Urothelium cell line (cell line): ENCODE measurements at places on chromosomes 5 and 9.
A peak's percentile ranks its signal among the peaks of the same experiment; 100 is the strongest.

- no peak for DNase-seq
Observed at GRCh38 chr5:74679966-74680365, 5.1 kb upstream of the HEXB start.

GRCh38 chr9:106110483-106110882 lies 416.1 kb downstream of the TMEM38B start:
- no peak for DNase-seq

DNA sequence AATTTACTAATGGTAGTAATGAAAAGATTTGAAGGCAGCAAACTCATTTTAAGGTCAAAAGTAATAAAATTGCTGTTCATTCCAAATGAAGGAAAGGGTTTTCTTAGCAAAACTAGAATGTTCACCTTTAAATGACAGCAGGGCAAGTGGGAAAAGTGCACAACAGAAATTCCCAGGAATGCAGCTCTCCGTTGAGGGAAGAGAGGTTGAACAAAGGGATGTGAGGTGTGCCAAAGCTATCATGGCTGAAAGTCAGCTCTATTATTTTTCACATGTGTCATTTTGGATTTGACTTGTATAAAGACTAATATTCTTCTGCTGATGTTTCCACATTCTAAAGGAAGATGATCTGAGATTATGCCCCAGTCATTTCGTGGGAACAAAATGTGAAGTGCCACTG lies 51.6 kb downstream of the TEK start:
- DNase-seq, result no peak

- no peak for DNase-seq
Observed at GRCh38 chr5:146458894-146459293, 11.8 kb downstream of the TCERG1 start.

DNA sequence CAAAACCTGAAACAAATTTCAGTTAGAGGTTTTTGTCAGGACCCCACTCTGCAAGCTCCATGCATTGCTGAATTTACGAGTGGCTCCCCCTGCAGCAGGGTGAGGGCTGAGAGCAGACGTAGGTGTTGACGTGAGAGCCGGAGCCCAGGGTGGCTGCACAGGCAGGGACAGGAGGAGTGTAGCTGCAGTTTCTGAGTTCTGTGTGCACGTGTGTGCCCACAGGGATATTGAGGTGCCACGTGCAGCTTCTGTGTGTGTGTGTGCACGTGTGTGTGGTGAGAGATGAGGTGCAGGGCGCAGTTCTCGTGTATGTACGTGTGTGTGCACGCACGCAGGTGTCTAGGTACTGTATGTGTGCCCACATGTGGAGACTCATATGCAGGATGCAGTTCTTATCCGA lies 14.6 kb downstream of the PLEKHG4B start:
- DNase-seq, result no peak

GRCh38 chr9:21322911-21323461 lies 12.2 kb downstream of the KLHL9 start:
- no peak for DNase-seq

DNA sequence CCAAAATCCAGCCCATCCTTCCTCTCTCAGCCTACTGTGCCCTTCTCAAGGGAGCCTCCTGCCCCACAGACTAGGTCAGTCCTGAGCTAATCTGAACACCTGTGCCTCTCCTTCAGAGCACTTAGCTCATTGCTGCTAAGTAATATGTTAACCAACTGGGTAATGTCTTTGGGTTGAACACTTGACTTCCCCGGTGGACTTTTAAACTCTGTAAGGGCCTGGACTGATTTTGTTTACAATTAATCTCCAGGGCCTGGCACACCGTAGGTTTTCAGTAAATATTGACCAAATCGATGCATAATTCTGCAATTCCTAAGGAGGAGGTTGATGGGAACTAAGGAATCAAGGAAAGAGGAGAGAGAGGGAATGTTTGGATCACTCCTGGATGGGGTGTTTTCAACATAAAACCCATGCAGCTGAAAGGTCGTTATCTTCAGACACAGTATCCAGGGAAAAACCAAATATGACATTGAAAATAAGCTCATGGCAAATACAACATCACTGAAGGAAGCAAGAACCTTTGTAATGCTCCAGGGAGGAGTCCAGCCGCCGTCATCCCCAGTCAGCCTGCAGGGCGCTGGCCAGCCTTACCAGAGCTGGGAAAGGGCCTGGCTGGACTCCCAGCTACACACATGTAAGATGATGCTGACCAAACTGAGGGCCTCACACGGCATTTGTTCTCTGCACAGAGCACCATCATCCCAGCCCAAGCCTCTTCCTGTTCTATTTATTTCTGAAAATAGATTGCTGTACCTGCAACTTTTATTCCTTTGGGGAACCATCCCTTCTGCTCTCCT lies 166.3 kb downstream of the C5orf15 start:
- DNase-seq, result no peak

- no peak for DNase-seq
Observed at GRCh38 chr9:93051680-93052089, 6.8 kb upstream of the SUSD3 start.

DNA sequence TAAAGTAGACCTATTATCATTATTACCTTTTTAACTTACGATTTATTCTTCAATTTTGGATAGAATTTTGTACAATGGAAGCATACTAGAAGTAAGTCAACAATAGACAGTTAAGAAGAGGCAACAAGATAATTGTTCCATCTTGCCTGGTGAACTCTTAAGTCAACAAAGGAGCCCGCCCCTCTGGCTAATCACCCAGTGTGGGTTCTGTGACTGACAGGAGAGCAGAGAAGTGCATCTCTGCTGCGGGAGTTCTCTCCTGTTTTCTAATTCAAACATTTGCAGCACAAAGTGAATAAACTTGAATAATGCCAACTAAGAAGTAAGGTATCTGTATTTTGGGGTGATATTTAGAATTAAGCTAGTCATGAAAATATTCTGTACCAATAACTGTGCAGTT lies 6.7 kb upstream of the ISL1 start:
- no peak for DNase-seq

DNA sequence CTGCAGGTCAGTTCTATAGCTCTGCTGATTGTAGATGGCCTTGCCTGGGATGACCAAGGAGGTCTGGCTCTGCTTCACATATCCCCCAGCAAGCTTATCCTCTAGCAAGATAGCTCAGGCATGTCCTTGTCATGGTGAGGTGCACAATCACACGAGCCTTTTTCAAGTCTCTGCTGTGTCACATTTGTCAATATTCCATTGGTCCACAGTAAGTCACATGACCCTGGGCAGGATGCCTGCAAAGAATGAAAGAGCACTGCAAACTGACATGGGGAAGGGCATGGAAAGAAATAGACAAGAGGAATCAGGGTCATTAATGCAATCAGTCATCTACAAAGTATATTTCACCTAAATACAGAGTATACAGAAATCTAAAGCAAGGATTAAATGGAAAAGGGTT lies 142.0 kb downstream of the RORB start:
- no peak for DNase-seq

- no peak for DNase-seq
Observed at GRCh38 chr5:67648201-67648671, 451.6 kb upstream of the CD180 start.

DNA sequence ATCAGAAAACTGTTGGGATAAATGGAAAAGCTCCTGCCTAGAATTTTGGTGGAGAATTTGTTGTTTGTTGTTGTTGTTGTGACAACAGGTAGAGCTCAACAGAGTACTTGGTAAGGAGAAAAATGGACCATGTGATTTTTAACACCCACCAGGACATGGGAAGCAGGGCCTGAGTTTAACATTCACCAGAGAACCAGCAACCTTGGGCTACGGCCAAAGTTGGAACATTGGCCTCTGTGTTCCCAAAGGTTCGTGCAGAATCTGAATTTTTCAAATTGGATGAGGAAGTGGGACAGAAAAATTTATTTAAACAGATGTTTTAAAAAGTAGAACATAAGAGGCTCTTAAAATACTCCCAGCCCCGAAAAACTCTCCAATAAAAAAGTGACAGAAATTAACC lies 127.0 kb downstream of the GNA14 start:
- no peak for DNase-seq

DNA sequence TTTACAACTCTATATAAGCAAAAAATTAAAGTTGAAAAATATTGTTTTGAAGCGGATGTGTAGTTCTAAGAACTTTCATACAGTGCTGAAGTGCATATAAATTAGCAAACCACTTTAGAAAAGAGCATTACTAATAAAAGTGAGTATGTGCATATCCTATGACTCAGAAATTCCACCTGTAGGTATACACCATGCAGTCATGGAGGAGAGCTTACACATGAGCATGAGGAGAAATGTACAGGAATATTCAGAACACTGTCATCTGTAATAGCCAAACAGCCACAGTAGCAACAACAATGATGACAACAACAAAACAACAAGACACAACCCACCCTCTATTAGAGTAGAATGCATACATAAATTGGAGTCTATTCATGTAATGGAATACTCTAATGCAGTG lies 138.2 kb upstream of the ARRDC3 start:
- DNase-seq, result no peak

DNA sequence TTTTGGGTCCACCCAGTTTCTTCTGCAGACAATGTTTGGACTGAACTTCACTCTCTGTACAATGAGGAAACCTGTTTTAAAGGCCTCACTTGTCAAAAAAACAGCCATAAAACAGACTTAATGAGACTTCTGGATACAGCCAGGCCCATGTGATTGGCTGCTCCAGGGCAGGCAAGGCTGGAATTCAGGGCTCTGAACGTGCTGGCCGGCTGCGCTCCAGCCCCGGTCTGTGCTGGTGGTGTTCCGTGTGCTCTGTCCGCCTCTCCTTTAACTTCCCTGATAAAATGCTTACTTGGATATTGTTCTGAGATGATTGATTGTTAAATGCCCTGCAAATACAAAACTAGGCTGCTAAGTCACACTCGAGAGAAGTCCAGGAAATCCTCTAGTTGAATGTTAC lies 131.2 kb upstream of the KLF4 start:
- no peak for DNase-seq

- no peak for DNase-seq
Observed at GRCh38 chr9:91681461-91682305, 258.1 kb upstream of the NFIL3 start.

DNA sequence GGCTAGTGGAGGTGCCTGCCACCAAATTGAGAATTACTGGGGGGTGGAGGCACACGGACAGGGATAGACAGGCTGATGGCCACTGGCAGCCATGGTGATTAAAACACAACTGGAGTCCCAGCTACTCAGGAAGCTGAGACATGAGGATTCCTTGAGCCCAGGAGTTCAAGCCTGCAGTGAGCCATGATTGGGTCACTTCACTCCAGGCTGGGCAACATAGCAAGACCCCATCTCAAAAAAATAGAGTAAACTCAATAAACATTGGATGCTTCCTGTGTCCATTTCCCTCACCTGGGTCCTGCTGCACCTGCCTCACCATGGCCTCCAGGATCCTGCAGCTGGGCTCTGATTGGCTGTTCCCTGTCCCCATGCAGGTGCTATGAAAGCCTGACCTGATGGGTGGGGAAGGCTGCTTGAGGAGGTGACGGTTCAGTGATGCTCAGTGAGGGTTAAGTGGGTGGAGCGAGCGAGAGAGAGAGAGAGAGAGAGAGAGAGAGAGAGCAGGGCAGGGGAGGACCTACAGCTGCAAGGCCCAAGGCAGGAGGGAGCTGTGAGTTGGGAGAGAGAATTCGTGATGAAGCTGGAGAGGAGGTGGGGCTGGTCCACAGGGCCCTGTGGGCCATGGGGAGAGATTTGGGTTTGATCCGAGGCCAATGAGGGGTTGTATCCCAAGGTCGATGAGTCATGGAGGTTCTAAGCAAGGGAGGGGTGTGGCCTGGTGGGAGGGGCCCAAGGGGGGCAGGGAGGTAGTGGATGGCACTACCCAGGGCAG lies 36.7 kb upstream of the FUBP3 start:
- DNase-seq, result peak; percentile 49

GRCh38 chr5:37704406-37704805 lies 135.4 kb downstream of the GDNF start:
- no peak for DNase-seq
